ENCODE measurements at places on chromosomes 2 and 18.

GRCh38 chr2:128260239-128261138 is 58.2 kb downstream of the HS6ST1 start:
- DNase-seq, result no peak

DNA sequence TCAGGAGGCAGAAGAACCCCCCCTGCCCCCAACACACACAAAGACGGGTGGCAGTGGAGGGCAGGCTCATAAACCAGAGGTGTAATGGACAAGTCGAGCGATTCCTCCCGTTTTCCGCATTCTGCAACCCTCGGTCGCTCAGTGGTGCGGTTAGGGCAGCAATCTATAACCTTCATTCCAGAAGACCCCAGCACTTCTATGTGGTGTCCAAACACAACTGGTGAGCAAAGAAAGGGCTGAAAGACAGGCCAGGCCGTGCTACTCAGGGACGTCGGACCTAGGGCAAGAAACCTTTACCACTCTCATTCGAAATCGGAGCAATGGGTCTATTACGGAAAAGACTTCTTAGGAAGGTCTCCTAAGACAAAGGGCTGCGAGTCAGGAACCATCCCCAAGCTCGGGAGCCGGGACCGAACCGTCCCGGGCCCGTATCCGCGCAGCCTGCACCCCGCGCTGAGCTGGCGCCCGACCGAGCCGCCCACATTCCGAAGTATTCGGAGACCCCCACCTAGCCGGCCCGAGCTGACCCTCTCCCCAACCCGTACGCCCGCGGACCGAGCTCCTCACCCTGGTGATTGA is 568 bp downstream of the ARL5A start:
- DNase-seq, result no peak

GRCh38 chr2:136342138-136342537 is 224.2 kb upstream of the CXCR4 start:
- no peak for DNase-seq

GRCh38 chr18:33755931-33756560 is 178.0 kb downstream of the ASXL3 start:
- no peak for DNase-seq

DNA sequence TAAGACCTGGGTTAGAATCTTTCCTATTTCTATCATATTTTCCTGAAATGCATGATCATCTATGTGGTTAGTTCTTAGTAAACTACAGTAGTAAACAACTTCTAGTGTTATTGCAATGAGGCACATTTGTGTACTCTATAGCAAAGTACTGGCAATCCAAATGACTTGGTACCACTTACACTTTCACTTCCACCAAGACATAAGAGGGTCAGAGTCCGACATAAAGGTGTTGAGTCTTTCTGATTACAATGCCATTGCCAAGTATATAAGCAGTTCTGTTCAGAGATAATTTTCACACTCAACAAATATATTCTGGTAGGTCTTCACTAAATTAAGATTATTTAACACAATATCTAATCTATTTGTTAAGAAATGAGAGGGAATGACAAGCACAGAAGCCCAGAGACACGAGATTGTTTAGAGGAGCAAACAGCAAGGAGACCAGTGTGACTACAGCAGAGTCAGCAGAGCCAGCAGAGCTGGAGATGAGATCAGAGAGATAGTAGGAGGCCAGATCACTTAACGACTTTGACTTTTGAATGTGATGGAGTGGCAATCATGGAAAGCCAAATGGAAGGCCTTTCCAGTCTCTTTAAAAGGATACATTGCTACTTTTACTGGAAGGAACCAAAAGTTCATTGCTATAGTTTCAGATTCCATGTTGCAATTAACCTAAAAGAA is 27.5 kb downstream of the SOS1 start:
- DNase-seq, result no peak

DNA sequence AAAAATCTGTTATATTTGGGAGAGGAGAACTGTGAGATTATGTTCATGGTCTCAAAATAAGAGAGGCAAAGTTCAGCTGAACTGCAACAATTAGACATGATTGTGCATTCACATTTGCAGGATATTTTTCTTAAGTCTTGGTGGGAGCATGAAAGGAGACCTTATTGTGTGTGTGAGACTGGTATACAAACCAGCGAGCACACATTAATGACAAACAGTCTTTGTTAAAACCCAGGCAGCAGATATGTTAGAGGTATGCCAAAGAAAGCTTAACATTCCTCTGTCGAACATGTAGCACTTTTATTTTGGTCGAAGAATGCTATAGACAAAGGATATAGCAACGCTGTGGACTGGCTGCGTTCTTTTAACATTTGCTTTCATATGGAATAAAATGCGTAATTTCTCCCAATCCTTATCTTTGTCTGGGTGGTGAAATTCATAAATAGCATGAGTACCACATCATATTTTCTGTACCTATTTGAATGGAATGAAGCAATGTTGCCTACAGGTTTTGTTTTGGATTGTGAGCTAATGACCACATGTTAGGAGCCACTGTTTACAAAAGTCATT is 88.4 kb downstream of the ICOS start:
- no peak for DNase-seq

DNA sequence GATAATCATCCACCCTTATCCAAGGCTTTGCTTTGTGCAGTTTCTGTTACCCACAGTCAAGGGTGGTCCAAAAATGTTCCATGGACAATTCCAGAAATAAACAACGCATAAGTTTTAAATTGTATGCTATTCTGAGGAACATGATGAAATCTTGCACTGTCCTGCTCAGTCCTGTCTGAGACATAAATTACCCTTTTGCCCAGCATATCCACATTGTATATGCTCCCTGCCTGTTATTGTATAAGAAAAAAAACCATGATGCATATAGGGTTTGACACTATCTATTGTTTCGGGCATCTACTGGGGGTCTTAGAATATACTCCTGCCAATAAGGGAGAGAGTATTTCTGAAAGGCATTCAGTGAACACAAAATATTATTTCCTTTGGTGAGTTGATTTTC is 24.0 kb downstream of the LRRTM1 start:
- no peak for DNase-seq

DNA sequence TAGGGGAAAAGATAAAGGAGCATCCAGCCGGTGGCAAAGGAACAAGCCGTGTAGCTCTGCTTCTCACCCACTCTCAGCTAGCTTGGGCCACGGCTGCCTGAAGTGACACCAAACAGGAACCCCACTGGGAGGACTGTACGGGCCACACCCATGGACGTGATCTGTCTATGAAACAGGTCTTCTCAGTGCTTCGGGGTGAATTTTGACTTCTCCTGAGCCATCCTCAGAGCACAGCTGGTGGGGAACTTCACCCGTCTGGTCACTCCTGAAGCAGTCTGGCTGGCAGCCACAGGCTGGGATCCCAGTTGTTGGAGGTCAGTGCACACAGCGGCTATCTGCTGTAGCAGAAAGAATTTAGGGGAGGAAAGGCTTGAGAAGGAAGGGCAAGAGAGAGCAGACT is 223.8 kb downstream of the FAM210A start:
- DNase-seq, result no peak

DNA sequence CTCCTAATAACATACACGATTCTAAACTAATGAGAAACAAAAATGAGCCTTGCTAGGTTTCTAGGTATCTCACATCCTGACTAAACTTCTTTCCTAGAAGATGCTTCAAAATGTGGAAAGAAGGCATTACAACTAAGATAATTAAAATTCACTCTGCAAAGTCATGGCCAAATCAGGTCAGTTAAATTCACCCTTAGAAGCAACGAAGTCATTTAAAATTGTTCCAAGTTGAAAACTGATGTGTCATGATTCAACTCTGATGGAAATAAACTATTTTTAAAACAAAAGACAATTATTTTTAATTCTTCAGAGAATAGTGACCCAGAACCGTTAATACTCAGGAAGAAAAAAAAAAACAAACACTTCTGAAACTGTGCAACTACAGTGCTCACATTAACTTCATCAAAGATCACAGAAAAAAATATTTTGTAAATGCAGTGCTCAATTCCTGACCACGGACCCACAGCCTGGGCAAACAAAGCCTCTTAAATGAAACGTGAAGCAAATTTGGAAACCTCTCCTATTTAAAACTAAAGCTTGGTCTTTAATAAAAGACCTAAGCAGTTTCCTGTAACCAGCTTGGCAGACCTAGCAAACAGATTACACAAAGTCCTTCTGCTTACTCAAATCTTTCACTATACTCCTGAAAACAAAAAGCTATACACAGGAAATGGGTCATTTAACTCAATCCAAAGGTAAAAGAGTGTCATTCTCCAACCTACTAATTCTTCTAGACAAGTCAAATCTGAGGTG is 39.0 kb downstream of the CHN1 start:
- no peak for DNase-seq

DNA sequence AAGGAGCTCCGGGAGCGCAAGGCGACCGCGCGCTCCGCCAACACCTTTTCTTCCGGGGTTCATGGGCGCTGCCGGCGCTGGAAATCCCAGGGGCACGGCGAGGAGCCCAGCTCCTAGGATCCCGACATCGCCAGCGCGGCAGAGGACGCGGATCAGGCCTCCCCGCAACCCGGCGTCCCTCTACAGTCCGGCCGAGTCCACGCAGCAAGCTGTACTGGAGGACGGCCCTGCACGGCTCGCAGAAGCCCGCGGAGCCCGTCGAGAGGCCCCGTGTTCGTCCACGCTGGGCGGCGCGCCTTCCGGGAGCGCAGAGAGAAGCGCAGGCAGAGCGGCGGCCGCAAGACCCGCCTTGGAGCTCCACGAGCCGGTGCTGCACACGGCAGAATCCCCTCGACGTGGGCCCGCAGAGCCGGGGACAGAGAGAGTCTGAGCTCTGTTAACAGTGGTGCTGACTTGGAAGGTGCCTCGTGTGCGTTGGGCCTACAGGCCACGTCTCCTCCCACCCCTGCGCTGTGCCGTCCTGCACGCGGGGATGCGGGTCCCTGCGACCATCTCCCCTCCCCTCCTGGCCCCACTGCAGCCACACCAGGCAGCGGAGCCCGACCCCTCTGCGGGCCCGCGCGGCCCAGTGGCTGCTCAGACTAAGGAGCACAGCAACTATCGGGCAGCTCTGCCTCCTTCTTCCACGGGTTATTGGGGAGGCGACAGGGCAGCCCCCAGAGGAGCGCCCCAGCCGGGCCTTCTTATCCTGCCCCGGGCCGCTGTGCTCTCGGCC is 28.1 kb upstream of the PTPN2 start:
- no peak for DNase-seq

DNA sequence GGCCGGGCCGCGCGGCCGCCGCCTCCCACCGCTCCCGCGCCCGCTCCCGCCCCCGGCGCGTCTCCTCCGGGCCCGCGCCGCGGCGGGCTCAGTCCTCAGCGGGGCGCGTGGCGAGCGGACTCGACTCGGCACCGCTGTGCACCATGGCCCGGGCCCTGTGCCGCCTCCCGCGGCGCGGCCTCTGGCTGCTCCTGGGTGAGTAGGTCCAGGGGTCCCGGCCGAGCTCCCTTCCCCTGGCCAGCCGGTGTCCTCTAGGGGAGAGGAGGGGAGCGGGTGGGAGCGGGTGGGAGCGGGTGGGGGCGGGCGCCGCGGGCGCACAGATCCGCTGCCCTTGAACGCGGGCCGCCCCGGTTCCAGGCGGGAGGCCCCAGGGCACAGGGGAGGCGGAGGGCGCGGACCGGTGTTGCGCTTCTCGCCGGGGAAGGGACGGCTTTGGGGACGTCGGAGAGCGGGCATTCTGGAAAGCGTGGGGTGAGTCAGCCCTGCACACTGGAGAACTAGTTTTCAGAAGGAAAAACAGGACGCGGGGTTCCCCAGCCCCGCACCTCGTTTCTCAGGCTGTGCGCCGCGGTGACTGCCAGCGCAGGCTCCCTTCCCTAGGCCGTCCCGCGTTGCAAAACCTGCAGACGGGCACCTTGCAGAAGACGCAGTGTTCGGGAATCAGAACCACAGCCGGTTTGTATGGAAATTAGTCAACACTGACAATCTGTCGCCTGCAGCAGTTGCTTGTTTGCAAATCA is at the start of gene RAMP1:
TSS of gene RAMP1 (plus strand) at position 91 of the 740 bp plus-strand sequence. CDS start at position 144, 53 bp downstream.
- no peak for DNase-seq

DNA sequence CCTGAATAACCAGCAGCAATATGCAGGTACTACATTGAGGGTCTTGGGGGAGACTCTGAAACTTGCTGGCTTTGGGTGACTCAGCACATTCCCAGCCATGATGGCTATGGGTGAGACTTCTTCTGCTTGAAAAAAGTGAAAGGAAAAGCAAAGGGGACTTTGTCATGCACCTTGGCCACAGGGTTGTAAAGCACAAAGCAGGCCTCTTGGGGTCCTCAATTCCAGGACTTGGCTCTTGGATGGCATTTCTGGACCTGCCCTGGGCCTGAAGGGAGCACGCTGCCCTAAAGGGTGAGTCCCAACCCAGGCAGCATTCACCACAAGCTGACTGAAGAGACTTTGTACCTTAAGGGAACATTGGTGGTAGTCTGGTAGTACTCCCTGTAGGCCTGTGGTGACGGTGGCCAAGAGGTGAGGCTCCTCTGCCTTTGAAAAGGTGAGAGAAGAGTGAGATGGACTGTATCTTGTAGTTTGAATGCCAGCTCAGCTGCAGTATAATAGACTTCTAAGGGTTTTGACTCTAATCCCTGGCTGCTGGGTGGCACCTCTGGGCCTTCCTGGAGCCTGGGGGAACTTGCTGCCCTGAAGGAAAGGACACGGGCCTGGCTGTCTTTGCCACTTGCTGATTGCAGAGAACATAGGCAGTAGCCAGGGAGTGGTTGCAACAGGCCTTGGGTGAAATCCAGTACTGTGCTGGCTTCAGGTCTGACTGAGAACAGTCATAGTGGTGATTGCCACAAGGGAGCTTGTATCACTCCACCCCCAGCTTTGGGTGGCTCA is 36.5 kb upstream of the CYTIP start:
- no peak for DNase-seq

GRCh38 chr2:205511221-205511620 is 171.1 kb upstream of the NRP2 start:
- no peak for DNase-seq

All from NCI-H2107 (cell line).